ENCODE measurements at places on chromosomes 12 and 14. TPM values are rescaled to one million over a fixed set of nuclear protein-coding genes. Genes with fewer than 3 reads are reported as not detected.

IAPP gene
- total RNA-seq = not detected

DNA sequence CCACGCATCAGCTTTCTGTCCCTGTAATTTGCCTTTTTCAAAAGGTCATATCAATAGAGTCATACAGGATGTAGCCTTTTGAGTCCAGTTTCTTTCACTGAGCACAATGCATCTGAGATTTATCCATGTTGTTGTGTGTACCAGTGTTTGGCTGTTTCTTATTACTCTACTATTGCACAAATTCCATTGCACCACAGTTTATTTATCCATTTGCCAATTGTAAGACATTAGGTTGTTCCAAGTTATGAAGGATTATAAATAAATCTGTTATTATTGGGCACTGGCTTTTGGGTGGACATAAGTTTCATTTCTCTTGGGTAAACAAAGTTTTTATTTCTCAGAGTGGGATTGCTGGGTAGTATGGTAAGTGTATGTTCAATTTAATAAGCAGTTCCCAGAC is 68.3 kb upstream of the TBPL2 start:
- H3K36me3 ChIP-seq = no peaks in the 10 kb centered on the region
- H3K27ac ChIP-seq = no peak overlapping the region
- no peaks in the 10 kb centered on the region for H3K27me3 ChIP-seq
- no peak overlapping the region for H3K4me3 ChIP-seq
- peaks cover 3% of the 10 kb centered on the region for H3K4me1 ChIP-seq

- peaks cover 2% of the 10 kb centered on the region for H3K27me3 ChIP-seq
- H3K4me3 ChIP-seq = no peak overlapping the region
- DNase-seq = peak; percentile 63
- H3K4me1 ChIP-seq = no peaks in the 10 kb centered on the region
- H3K27ac ChIP-seq = no peak overlapping the region
These were observed 228.3 kb downstream of the RAD51B start for GRCh38 chr14:68047906-68048305.

GRCh38 chr14:75711796-75712211 is 50.8 kb downstream of the TTLL5 start:
- DNase-seq = peak; percentile 95
- peak overlapping the region; percentile 86 for H3K27ac ChIP-seq
- peaks cover 27% of the 10 kb centered on the region for H3K4me1 ChIP-seq
- H3K4me3 ChIP-seq = no peak overlapping the region
- no peaks in the 10 kb centered on the region for H3K36me3 ChIP-seq
- H3K27me3 ChIP-seq = no peaks in the 10 kb centered on the region

DNA sequence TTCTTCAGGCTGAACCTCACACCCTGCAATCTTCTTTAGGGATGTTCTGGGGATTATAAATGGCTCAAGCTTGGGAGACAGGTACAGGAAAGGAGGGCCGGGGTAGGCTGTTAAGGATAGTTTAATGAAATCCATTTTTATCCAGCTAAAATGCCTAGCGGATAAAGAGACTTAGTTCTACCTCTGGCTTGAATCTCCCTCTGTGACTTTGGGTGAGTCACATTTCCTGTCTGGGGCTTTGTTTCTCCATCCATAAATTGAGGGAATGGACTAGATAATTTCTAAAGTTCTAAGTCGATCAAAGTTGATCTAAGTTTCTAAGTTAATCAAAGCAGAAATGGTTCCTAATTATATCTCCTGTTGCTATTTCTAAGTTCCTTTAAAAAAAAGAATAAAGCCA is 319.6 kb upstream of the E2F7 start:
- H3K27me3 ChIP-seq = no peaks in the 10 kb centered on the region
- H3K4me3 ChIP-seq = no peak overlapping the region
